ENCODE measurements at places on chromosomes 16 and 17.

- no peak for DNase-seq
Measured at GRCh38 chr17:31422443-31422842, 31.0 kb downstream of the RAB11FIP4 start.

DNA sequence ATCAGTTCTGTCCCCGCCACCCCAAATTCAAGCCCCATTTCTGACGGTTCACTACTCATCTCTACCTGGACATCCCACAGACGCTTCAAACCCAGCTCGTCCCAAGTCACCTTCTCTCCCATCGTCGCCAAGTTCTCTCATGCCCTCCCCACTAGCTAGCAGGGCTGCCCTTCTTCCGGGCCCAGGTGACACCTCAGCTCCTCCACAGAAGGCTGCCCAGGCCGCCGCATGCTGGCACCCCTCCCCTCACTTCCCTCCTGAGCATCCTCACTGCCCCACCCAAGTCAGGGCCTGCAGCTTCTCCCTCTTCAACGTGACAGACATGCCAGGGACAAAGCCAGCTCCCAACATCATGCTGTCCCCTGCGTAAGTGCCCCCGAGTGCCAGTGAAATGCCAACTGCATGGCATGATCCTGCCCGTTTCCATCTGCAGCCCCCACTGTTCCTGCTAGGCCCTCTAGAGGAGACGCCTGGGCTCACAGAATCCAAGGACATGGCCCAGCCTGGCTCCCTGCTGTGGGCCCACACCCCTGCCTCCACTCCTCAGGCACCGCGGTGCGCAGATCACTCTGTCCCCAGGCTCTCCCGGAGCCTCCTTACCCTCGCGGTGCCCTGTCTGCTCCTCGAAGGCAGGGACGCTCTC lies 5.9 kb downstream of the CYB561 start:
- DNase-seq: no peak

DNA sequence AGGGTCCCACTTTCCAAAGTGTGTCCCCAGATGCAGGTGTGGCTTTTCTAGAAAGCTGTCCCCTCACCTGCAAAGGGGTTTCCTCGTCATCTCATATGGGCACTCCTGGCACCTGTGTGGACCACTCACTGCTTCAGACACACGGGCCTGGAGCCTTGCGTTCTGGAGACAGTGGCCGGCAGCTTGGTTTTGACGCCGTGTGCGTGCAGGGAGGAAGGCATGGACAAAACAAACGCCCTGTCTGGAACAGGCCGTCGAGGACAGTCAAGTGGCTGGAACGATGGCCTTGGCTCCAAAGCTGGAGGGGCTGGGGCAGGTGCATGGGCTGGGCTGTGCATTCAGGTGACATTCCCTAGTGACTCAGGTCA lies 13.0 kb upstream of the C16orf95 start:
- no peak for DNase-seq

DNA sequence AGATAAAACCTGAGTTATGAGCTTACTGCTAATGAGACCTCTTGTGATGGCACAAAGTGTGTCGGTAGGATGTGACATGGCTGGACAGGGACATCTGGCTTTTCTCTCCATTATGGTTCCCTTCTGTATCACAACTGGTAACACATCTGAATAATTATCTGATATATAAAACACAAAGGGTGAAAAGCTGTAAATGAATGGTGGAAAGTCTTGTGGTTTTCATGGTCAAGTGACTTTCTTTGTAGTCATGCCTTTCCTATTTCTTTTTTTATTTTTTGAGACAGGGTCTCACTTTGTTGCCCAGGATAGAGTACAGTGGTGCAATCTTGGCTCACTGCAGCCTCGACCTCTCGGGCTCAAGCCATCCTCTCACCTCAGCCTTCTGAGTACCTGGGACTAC lies 35.3 kb upstream of the ZFHX3 start:
- DNase-seq: no peak

- no peak for DNase-seq
Measured at GRCh38 chr16:57268804-57269800, 15.4 kb downstream of the PLLP start.

- no peak for DNase-seq
Measured at GRCh38 chr17:81891303-81891552, 158 bp downstream of the ALYREF start.

- no peak for DNase-seq
Measured at GRCh38 chr17:42852351-42852750, 1.4 kb downstream of the AOC3 start.

DNA sequence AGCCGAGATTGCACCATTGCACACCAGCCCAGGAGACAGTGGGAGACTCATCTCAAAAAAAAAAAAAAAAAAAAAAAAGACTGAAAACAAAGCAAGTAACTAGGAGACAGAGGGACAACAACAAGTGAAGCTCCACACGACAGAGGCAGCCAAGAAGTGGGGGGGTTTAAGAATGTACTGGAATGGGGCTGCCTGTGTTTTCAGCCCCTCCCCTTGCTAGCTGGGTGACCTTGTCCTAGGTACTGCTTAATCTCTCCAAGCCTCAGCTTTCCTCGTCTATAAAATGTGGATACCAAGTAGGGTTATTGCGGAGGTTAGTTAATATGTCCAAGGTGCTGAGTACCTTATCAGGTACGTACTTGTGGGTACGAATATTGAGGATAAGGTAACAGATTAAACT lies 163.8 kb upstream of the CACNG5 start:
- DNase-seq: no peak

DNA sequence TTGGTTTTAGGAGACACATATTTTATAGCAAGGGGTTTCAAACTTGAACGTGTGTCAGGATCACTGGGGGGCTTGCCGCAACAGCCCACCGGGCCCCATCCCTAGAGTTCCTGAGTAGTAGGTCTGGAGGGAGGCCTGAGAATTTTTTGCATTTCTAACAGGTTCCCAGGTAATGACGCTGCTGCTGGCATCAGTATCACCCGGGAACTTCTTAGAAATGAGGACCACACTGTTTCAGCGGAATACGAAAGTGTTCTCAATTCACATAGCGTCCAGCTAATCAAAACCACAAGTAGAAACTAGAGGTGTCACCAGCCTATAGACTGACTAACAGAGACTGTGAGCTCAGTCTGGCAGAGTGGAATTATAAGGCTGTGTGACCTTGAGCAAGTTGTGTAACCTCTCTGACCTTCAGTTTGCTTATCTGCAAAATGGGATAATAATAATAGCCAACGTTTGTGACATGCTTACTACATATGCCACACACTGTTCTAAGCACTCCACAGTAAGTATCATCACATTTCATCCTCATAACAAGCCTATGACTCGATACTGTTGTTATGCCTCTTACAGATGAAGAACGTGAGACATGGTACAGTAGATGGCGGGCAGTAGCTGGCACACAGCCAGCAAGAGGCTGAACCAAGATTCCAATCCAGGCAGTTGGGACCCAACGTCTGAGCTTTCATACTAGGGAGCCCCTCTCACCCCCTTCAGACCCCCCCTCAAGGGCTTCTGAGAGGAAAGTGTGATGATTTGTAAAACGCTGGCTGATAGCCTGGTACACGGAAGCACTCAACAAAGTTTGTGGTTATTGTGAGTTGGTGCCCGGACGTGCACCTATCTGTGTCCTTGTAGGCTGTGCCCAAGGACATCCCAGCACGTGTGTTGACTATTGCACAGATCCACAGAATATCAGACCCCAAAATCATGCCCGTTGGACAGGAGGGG lies 4.6 kb upstream of the ICAM2 start:
- DNase-seq: no peak

DNA sequence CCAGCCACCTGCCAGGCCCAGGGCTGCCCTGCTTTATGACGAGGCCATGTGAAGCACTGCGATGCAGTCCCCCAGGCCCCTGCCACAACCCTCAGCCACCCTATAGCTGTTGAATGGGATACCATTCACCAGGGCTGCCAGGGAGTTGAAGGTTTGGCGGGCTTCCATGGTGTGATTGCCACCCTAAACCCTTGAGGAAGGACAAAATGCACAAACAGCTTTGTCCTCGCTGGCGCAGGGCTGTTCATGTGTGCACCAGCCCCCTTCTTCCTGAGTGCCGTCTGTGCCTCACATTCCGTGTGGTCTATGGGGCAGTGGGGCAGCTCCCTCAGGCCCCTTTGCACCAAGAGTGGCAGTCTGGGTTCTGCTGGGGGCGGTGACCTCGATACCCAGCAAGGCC lies 25.3 kb downstream of the NARF start:
- no peak for DNase-seq

GRCh38 chr17:72987166-72987565 lies 105.3 kb downstream of the SLC39A11 start:
- no peak for DNase-seq

- no peak for DNase-seq
Measured at GRCh38 chr17:64356776-64357175, 33.9 kb downstream of the PECAM1 start.

- no peak for DNase-seq
Measured at GRCh38 chr16:74439685-74440084, 18.4 kb upstream of the CLEC18B start.

- no peak for DNase-seq
Measured at GRCh38 chr16:24499193-24499814, 40.1 kb upstream of the RBBP6 start.

DNA sequence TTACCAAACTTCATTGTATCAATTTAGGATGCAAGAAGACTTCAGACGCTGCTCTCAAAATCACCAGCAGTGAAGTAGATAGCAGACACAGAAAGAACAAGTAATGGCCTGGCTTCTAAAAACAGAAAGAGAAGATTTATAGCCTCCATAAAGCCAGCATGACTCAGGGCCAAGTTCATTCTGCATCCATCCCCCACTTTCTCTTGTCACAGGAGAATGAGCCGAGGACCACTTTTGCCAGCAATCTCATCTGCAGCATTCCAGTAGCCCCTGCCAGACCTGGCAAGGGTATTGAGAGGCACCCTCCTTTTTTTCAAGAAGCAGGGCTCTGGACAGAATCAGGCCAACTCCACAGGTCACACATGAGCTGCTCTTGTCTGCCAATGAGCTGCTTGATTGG lies 355.4 kb upstream of the SOX9 start:
- no peak for DNase-seq

- DNase-seq: no peak
Measured at GRCh38 chr17:1455291-1455796, 688 bp downstream of the CRK start.

GRCh38 chr16:4212934-4213296 lies 29.0 kb downstream of the SRL start:
- no peak for DNase-seq

DNA sequence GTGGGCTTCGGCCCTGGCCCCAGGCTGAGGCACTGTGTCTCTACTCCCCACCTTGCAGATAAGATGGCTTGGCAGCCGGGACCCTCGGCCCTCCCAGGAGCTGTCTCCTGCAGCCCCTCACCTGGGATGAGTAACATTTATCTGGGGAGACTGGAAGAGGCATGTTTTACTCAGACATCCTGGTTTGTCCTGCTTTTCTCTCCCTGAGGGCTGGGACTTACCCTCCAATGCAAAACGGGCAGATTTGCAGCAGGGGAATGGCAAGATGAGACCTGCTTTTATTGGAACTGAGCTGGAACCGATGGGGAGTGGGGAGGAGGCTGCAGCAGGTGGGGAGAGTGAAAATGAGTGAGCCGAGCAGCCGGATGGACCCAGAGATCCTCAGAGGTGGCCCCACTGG lies 27.3 kb upstream of the UBE2G1 start:
- no peak for DNase-seq

- DNase-seq: no peak
Measured at GRCh38 chr17:79011451-79012147, 2.0 kb upstream of the CANT1 start.

- DNase-seq: no peak
Measured at GRCh38 chr16:56788435-56788834, 58.5 kb downstream of the NUP93 start.

DNA sequence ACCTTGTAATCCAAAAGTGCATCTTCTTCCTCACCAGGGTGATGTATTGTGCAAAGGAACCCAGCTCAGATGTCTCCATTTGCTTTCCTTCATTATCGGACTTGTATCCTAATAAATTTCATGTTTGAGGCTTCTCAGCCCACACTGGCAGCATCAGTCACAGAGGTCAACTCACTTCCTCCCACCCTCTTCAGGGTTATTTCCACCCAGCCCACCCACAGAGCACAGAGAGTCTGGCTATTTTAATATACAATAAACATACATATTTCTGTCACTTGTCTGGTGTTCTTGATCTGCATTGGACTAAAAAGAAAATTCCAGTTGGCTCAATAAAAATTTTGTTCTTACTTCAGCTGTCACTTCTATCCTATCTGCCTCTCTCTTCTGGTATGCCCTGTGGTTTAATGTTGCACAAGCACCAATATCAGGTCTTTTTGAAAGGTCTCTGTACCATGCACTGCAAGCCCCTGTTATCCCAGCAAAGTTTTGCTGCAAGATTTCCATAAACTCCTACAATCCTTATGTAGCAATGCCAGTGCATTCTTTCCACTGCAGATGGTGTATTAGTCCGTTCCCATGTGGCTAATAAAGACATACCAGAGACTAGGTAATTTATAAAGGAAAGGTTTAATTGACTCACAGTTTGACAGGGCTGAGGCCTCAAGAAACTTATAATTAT lies 201.8 kb downstream of the CDH11 start:
- no peak for DNase-seq

- no peak for DNase-seq
Measured at GRCh38 chr17:2361010-2361760, 23.9 kb downstream of the SGSM2 start.

GRCh38 chr17:64146418-64147109 lies 16.6 kb upstream of the ERN1 start:
- peak; percentile 27 for DNase-seq

DNA sequence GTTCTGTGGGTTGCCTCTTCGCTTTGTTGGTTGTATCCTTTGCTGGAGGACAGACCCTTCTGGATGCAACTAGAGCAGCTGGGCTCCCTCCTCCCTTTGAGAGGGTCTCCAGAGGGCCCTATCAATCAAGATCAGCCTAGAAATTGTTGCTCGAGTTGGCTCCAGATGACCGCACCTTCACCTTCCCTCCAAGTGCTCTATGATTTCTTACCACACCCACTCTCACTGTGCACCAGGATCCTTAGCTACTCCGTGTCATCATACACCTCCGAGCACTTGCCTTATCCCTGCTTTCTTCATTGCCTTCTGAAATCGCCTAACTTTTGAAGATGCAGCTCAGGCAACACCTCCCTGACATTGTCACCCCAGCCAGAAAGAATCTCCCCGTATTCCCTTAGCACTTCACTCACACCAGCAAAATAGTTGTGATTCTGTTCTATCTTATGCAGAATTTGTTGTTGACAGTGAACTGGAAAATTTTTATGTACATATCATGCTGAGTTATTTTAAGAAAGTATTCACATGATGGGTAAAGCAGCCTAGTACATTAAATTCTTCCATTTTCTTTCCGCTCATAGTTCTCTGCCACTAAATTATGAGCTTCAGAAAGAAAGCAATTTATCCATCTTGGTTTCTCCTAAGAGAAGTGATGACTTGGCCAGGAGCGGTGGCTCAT lies 52.9 kb downstream of the ABAT start:
- no peak for DNase-seq
